ENCODE measurements at places on chromosomes 12 and 14.
A peak's percentile ranks its signal among the peaks of the same experiment; 100 is the strongest.

- no peak overlapping the region for H3K27ac ChIP-seq
- DNase-seq: no peak
- no peaks in the 10 kb centered on the region for H3K36me3 ChIP-seq
- H3K27me3 ChIP-seq: no peaks in the 10 kb centered on the region
- H3K4me3 ChIP-seq: no peak overlapping the region
- H3K4me1 ChIP-seq: no peaks in the 10 kb centered on the region
Measured at GRCh38 chr14:88848571-88848970, 24.1 kb downstream of the TTC8 start.

- H3K4me3 ChIP-seq: no peak overlapping the region
- H3K27ac ChIP-seq: no peak overlapping the region
- peaks cover 62% of the 10 kb centered on the region for H3K36me3 ChIP-seq
Measured at GRCh38 chr14:64074961-64075612, 219.1 kb downstream of the ESR2 start.

GRCh38 chr14:102315121-102315520 is 4.4 kb upstream of the ZNF839 start:
- H3K4me1 ChIP-seq: peaks cover 28% of the 10 kb centered on the region
- H3K27me3 ChIP-seq: no peaks in the 10 kb centered on the region
- H3K36me3 ChIP-seq: no peaks in the 10 kb centered on the region
- H3K4me3 ChIP-seq: peak overlapping the region; percentile 76
- DNase-seq: no peak

DNA sequence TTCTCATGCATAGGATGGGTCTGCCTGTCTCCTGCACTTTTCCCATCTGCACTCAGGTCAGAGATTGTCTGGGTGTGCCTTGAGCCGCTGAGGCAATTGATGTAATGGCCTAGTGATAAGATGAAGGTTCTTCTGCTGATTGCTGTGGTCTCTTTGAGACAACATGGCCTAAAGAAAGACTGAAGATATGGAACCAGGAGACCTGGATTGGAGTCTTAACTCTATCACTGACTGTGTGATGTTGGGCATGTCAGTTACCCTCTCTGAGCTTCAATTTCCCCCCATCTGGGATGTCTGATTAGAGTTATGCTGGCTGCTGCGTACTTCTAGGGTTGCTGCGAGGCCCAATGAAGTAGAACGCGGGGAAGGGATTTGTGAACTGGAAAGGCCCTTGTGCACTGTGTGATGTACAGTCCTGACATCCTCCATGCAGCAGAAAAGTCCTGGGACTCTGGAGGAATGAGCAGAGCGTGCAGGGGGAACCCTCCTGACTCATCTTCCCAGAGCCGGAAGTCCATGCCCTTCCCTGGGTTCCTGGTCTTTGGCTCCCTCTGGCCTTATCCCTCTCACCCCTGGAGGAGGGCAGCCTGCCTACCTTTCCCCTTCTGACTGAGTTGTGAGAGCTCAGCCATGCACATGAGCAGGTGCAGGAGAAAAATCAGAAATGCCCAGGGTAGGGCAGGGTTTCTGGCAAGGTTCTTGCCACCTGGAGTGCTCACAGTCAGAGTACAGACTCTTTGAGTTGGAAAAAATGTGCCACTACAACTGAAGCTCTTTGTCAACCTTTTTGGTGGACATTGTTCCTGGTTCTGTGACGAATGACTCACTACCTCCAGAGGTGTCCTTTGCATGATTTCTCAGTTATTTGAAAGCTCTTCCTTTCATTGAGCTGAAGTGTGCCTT is 21.1 kb downstream of the PLEKHD1 start:
- H3K4me3 ChIP-seq: no peak overlapping the region
- H3K27ac ChIP-seq: no peak overlapping the region
- no peaks in the 10 kb centered on the region for H3K4me1 ChIP-seq
- no peaks in the 10 kb centered on the region for H3K27me3 ChIP-seq

GRCh38 chr14:85334316-85334715 is 195.6 kb upstream of the FLRT2 start:
- no peaks in the 10 kb centered on the region for H3K4me1 ChIP-seq
- no peak overlapping the region for H3K27ac ChIP-seq
- no peaks in the 10 kb centered on the region for H3K27me3 ChIP-seq
- no peak overlapping the region for H3K4me3 ChIP-seq
- no peak for DNase-seq
- no peaks in the 10 kb centered on the region for H3K36me3 ChIP-seq

GRCh38 chr12:47361389-47362021 is 281.7 kb upstream of the AMIGO2 start:
- H3K27ac ChIP-seq: peak overlapping the region; percentile 76
- H3K4me3 ChIP-seq: peak overlapping the region; percentile 58
- H3K27me3 ChIP-seq: no peaks in the 10 kb centered on the region
- DNase-seq: peak; percentile 36
- H3K4me1 ChIP-seq: peaks cover 67% of the 10 kb centered on the region
